Activated naive CD8-positive, alpha-beta T cell treated with anti-CD3 and anti-CD28 coated beads for 36 hours (primary cell): ENCODE measurements at places on chromosomes 1 and 21.

GRCh38 chr1:58094221-58094620, 452.3 kb downstream of the OMA1 start:
- DNase-seq = no peak

DNA sequence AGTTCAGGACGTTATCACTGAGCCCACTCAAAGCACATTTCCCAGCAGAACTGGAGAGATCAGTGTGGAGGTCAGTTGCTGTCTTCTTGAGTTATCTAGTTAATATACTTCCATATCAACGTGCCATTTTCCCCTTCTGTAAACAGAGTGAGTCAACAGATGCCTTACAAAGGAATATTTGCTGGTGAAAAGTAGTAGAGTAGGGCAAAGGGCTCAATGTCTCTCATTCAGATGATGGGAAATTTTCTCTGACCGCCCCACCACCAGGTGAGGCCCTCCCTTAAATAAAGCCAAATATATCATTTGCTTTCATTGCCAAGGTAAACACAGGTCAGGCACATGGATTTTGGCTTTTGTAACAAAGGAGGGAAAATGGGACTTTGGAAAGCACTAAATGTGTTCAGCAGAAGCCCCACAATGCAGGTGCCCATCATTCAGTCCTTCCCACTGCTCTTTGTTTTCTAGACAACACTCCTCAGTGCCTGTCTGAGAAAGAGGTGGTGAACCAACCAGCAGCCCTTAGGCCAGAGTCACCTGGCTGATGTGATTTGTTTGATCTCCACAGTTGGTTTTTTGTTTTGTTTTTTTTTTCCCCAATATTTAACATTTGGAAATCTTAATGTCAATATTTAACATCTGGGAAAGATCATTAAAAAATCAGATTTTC, 40.5 kb upstream of the SAMD13 start:
- no peak for DNase-seq

DNA sequence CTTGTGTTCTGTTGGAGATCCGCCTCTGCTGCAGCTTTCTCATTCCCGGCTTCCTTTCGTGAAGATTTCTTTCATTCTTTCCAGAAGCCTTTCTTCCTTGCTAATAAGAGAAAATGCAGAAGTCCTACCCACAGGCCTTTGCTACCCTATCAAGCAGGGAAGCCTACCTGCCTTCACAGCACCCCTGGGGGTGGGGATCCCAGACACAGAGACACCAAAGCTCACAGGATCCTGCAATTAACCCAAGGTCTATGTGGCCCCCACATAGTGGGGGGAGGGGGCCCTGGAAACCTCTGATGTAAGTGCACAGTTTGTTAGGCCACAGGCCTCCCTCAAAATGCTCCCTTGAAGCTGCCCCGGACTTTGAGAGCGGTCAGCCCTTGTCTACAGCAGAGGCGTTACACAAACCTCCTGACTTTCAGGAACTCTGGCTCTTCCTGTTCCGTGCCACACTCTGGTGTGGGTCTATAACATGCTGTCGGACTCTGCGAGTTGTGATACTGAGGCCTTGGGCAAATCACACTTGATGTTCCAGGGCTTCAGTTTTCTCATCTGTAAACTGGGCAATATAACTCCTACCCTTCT, 31.2 kb downstream of the NKAIN1 start:
- DNase-seq = no peak

DNA sequence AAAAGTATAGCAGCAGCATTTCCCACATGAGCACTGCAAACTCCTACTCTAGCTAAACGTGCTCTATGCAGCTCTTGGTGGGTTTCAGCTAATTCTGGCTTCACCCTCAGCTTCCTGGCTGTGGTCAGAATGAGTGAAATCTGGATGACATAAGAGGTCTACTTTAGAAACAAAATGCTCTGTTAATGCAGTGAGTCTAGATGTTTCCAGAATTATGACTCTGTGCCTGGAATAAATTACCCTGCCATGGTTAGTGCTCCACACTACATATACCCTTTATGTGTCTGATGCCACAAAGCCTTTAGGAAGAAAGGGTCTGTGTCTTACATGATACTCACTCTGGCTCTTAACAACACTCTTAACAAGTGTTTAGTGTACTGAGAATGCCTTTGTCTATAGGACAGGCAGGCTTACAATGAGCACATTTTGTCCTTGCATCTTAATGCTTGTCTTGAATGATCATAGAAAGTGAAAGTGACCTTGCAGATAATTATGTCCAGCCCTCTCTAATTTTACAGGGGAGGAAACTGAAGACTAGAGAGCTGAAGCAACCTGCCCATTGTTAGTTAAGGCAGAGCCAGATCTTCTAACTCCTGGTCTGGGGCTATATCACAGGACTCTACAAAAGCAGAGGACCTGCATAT, 9.2 kb downstream of the S100A10 start:
- DNase-seq = peak; percentile 61

DNA sequence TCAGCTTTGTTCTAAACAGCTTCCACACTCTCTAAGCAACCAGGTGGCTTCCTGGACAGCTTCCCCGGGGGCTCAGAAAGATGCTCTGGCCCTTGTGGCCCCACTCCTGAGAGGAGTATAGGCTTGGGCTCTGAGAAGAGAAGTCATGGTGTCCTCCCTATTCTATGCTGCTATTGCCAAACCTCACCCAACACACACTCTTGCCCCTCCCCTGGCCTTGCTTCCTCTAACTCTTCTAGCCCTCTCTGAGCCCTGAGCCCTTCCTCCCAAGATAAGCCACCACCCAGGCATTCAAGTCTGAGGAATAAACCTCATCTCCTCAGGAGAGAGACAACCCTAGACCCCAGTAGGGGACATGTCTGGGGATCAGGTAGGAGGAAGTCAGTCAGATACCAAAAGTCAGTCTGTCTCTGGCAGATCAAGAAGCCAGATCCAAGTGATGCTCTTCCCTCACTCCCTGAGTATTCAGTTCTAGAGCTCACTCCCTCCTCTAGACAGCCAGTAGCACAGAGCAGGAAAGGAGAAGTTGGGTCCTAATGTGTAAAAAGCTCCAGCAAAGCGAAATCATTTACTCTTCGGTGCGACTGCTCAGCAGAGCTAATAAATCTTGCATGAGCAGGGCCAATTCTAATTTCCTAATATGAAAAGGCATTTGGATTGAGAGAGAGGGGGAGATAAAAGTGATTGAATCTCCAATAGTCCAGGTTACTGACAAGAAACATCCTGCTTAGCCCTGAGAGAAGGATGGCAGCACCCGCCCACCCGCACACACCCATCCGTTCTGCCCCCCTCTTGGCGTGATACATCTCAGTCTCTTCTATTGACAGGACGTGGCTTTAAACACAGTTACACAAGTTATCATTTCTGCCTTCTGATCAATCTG, 50.5 kb downstream of the DMAP1 start:
- DNase-seq = no peak

DNA sequence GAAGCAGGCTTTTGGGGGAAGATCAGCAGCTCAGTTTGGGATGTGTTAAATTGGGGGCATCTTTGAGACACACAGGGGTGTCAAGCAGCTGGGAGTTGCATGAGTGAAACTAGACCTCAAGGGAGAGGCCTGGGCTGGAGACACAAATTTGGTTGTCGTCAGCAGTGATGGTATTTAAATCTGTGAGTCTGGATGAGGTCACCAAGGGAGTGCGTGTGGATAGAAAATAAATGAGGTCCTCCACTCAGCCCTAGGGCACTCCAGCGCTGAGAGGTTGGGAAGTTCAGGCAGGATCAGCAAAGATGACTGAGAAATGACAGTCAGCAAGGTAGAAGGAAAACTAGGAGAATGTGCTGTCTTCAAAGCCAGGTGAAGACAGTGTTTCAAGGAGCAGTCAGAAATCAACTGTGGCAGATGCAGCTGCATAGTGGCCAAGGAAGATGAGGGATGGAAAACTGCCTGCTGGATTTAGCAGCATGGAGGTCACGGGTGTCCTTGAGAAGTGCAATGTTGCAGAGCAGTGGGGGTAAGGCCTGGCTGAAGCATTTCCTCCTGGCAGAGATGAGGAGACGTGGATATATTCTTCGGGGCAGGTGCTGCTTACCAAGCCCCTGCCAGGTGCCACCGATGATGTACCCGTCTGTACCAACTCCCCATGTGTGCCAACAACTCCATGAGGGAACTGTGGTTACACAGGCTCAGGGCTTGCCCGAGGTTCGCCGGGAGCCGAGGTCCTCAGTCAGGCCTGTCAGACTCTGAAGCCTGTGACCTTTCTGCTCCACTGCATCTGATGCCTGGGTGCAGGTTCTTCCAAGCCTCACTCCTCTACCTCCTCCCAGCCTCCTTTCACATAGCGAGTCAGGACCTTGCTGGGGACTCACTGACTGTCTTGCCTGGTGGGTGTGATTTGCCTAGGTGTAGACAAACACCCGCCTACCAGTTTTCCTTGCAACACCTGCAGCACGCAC, 11.3 kb downstream of the MAP7D1 start:
- no peak for DNase-seq
